Stimulated activated CD4-positive, alpha-beta T cell treated with anti-CD3 and anti-CD28 coated beads, Interleukin-4, amount 100 ng/mL, for 24 hours (primary cell): ENCODE measurements at places on chromosomes 7 and 10.

DNA sequence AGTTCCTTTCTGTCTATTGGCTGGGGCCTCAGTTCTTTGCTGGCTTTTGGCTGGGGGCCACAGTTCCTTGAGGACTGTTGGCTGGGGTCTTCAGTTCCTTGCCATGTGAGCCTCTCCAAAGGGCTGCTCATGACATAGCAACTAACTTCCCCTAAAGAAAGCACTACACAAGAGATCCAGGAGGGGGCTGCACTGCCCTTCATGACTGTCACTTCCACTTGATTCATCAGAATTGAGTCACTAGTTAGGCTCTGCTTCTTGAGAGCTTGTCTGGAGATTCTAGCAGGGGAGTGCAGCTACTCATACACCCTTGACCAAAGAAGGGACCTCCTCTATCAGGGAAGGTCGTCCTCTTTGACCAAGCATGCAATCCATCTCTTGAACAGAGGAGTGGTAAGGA, 38.0 kb upstream of the MKX start:
- DNase-seq: peak; percentile 22

- DNase-seq: no peak
Measured at GRCh38 chr7:28088901-28089714, 91.5 kb downstream of the JAZF1 start.

DNA sequence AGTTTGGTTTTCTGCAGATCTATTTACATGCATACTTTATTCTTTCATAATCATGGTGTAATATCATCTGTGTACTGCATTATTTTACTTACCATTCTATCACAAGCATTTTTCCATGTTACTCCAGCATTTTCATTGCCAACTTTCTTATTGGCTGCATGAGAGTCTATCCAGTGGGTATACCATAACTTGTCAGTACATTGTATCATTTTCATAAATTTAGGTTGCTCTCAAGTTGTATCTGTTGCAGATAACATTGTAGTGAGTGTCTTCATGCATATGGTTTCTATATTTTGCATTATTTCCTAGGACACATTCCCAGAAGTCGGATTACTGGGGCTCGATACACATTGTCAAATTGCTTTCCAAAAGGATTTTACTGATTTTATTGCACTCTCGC, 87.2 kb upstream of the INSYN2A start:
- no peak for DNase-seq

DNA sequence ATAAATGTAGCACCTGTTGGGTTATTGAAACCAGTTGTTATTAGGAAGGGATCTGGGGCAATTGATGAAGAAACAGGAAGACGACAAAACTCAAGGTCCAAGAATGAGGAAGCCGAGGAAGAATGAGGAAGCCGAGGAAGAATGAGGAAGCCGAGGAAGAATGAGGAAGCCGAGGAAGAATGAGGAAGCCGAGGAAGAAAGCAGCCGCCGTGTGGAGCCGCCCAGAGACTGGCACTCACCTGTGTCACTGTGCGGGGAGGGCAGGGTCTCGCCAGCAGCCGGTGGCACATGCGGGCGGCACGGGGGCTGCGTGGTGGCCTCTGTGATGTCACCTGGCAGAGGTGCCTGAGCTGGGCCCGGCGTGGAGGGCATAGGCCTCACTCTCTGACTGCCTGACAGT, 71.1 kb upstream of the CFAP46 start:
- DNase-seq: no peak

- peak; percentile 3 for DNase-seq
Measured at GRCh38 chr7:93715234-93715633, 140.7 kb upstream of the CALCR start.

DNA sequence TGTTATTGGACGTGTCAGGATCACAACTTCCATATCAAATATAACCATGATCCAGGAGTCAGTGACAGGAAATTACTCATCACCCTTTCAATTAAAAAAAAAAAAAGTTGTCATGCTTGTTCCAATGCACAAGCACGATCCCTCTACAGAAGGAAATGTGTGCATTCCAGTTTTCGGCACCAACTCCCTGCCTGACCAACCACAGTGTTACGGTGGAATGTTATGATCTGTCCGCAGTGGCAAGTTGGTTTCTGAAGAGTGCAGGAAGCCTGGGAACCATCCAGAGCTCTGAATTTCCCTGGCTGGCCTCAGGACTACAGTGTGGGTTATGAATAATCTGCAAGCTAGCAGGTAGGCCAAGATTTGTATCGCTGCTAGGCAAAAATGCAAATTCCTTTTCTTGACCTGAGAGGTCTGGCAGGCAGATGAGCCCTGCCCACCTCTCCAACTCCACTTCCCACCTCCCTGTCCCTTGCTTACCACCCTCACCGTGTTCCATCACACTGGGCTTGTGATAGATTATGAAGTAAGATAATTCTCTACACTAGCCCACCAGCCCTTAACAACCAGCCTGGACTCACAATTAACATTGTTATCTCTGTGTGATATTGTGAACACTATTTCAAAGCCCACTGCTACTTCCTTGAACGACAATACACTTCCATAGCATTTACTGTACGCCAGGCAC, 20.4 kb downstream of the FRMPD2 start:
- no peak for DNase-seq

DNA sequence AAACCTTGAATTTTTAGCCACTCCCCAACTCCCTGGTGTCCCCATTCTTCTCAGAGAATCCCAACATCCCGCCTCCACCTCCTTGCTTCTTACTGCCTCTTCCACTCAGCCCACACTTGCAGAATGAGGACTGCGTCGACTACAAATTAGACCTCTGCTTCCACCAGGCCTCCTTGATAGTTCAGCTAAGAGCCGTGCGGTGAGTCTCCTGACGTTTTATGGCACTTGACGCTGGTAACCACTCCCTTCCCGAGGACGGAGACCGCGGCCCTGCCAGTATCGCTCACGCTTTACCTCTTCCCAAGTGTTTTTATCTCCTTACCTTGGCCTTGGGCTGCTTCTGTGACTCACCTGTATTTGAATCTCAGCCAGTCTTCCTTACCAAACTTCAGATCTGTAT, 31.1 kb downstream of the RBM17 start:
- no peak for DNase-seq
